ENCODE measurements at places on chromosomes 7 and 10.

- DNase-seq, result no peak
Observed at GRCh38 chr7:134885967-134886352, 100.3 kb upstream of the AGBL3 start.

DNA sequence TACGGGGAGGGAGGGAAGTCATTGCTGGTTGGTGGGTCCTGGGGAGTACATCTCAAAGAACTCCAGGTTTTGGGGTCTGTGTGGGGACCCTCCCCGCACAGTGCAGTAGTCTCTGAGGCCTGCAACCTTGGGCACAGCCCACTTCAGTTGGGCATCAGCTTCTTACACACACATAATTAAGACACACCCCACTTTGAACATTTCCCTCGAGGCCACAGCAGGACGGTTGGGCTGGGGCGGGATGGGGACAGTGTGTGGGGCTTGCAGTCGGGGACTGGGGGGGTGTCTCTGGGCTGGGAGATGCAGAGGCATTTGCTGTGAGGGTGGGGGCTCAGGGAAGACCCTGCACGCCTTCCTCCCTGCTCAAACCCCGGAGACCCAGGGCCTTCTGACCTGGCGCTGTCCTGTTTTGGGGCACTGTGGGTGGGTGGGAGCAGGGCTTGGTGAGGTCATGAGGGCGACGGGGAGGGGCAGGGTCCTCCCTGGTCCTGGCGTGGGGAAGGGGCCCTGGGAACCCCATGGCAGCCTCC, 1.3 kb downstream of the LFNG start:
- no peak for DNase-seq

- DNase-seq, result no peak
Observed at GRCh38 chr7:105403128-105403527, 14.4 kb upstream of the SRPK2 start.

DNA sequence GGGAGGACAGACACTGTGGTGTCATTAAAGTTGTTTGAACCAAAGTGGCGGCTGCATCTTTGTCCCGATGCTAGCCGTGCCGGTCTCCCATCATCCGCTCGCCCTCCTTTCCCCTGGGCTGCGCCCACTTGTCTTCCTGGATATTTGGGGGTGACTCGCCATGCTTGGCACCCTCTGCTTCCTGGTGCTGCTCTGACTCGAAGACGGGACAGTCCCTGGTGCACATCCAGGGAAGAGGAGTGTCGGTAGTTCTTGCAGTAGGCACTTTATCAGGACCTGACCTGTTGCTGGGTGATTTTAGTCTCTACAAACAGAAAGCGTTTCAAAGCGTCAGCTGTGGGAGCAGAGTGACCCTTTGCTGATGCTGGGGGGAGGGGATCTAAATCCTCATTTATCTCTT, 68.3 kb upstream of the DNAJB6 start:
- no peak for DNase-seq

DNA sequence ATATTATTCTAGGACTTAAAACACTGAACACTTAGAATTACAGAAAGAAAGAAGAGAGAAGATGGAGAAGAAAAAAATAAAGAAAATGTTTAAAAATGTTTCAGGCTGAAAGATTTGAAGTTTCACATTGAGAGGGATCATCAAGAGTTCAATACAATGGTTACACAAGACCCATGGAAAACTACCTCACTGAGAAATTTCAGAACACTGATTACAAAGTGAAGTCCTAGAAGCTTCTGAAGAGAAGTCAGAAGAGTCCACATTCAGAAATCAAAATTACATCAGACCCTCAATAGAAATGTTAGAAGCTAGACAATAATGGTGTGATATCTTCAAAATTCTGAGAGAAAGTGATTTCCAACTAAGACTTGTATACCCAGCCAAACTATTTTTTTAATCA, 196.1 kb downstream of the MACC1 start:
- no peak for DNase-seq

- DNase-seq, result peak; percentile 97
Observed at GRCh38 chr10:75662715-75663114, 231.3 kb downstream of the LRMDA start.

GRCh38 chr7:100342765-100343164, 15.2 kb upstream of the PILRB start:
- no peak for DNase-seq

GRCh38 chr7:94813917-94814316, 93.5 kb upstream of the PPP1R9A start:
- DNase-seq, result no peak

DNA sequence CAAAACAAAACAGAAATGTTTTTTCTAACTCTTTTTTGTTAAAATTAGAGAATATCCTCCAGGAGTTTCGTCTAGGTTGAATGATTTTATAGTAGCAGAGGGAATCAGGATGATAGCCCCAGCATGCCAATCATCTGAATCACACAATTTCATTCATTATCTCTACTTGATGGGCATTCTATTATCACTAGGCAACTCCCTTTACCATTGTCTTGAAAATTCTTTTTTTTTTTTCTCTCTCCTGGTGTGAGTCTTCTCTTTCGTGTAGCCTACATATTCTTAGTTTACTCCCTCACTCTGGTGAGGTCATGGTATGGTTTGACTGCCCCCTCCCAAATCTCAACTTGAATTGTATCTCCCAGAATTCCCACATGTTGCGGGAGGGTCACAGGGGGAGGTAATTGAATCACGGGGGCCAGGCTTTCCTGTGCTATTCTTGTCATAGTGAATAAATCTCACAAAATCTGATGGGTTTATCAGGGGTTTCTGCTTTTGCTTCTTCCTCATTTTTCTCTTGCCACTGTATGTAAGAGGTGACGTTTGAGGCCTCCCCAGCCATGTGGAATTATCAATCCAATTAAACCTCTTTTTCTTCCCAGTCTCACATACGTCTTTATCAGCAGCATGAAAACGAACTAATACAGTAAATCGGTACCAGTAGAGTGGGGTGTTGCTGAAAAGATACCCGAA, 105.0 kb downstream of the OTUD1 start:
- no peak for DNase-seq

- DNase-seq, result no peak
Observed at GRCh38 chr10:78403781-78404180, 370.1 kb downstream of the RPS24 start.

- no peak for DNase-seq
Observed at GRCh38 chr7:1698951-1699350, 28.9 kb downstream of the ELFN1 start.

DNA sequence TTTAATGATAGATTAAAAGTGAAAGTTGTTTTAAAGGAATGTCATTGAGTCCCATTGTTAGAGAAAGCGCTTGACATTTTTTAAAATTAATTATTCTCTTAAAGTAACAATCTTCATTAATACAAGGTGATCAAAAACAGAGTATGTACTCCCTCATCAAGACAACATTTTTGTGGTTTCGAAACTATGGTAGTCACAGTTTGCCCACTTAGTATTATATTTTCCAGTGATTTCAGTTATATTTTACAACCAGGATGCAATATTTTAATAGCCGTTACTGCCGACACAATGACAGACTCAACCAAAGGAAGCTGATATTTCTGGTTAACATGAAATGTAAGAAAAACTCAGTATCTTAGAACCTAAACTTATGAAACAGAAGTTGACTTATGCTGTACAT, 31.3 kb downstream of the MKX start:
- no peak for DNase-seq

GRCh38 chr7:159026271-159027055, 118.2 kb downstream of the VIPR2 start:
- DNase-seq, result no peak

DNA sequence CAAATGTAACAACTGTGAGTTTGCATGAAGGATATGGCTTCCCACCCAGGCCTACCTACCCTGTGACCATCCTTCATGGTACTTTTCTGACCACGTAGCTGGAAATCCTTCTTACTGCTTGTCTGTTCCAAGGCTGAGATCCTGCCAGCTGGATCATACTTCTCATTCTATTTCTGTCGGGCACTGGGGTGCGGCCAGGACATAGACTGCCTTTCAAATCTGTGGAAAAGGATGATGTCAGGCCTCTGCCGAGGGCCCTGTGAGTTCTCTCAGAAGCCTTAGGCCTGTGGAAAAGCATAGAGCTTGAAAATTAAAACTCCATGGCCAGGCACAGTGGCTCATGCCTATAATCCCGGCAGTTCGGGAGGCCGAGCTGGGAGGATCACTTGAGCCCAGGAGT, 10.0 kb downstream of the VWC2 start:
- DNase-seq, result no peak

GRCh38 chr10:44843484-44843883, 67.7 kb upstream of the TMEM72 start:
- DNase-seq, result no peak

GRCh38 chr10:131833013-131833412, 67.8 kb upstream of the PPP2R2D start:
- no peak for DNase-seq

GRCh38 chr7:27677912-27678612, 15.4 kb upstream of the HIBADH start:
- DNase-seq, result peak; percentile 87

DNA sequence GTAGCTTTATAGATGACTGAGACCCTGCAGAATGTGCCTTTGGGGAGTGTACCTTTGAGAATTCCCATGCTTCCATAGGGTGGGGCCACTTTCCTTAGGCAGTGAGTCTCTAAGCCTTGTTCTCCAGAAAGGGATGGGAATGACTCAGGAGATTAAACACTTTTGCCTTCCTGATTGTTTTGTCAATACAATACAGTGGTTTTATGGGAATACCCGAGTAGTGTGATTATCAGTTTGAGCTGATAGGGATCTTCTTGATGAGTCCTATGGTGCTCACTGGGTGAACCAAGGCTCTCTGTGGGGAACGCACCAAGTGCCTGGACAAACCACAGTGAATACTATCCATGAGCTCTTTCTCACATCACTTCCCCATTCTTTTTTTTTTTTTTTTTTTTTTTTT, 6.3 kb downstream of the MYOF start:
- DNase-seq, result no peak

DNA sequence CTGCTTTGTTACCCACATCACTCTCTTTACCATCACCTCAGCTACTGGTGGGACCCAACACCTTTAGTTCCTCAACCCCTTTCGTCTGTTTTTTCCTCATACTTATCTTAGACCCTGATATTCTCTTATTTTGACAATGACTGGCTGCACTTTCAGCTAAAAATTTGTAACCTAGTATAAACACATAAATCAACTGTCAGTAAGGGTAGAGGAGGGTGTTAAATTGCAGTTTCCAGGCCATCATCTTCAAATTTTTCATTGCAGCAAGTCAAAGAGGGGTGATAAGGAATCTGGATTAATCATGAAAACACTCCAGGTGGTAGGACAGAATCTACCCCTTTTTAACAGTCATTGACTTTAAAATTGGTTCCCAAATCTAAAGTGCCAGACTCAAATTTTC, 27.9 kb downstream of the SEMA3D start:
- DNase-seq, result no peak

DNA sequence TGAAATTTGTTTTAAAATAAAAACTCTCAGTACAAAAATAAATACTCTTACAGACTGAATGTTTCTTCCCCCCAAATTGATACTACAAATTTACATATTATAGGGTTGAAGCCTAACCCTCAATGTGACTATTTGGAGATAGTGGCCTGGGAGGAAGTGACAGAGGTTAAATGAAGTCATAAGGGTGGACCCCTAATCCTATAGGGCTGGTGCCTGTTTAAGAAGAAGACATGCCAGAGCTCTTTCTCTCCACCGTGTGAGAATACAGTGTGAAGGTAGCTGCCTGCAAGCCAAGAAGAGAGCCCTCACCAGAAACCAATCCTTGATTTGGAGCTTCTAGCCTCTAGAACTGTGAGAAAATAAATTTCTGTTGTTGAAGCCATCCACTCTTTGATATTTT, 67.6 kb downstream of the MCU start:
- DNase-seq, result no peak

DNA sequence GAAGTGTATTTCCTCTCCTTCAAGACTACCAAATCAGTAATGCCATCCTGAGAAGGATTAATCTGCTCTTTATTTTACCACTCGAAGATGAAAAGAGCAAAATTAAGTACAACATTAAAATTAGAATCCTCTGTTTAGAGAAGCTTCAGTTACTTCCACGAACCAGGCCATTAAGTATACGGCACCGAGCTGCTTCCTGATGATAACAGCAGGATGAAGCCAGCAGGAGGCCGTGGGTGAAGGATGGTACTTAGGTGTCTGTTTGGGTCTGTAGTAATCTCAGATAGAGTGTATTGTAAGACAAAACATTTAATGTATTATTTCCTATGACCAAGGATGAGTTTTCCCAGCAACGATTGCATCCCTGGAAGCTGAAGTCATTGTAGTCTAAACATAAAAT, 362.8 kb downstream of the SFMBT2 start:
- DNase-seq, result no peak

DNA sequence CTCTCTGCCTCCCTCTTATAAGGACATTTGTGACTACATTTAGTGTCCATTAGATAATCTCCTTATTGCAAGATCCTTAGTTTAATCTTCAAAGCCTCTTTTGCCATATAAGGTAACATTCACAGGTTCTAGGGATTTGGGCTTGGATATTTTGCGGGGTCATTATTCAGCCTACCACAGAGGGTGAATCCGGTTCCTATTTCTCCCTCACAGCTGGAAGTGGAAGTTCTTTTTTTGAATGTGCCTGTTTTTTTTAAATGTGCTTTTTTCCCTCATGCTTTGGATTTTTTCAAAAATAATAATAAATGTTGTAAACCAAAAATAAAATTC, 17.1 kb upstream of the FAM221A start:
- no peak for DNase-seq

DNA sequence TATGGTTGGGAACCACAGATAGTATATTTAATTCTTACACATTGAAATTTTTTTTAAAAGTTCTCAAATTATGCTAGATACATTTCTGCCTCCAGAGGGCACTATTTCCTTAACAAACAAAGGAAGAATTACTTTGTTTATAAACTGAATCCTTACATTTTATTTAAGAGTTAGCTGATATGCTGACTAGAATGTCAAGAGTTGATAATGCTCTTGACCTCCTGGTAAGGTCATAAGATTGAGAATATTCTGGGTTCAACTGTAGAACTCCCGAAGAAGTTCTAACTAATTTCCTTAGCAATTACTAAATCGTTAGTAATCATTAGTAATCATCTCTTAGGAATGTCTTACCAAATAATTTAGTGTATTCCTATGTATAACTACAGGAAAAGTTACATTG, 95.3 kb upstream of the CYP26C1 start:
- DNase-seq, result no peak

DNA sequence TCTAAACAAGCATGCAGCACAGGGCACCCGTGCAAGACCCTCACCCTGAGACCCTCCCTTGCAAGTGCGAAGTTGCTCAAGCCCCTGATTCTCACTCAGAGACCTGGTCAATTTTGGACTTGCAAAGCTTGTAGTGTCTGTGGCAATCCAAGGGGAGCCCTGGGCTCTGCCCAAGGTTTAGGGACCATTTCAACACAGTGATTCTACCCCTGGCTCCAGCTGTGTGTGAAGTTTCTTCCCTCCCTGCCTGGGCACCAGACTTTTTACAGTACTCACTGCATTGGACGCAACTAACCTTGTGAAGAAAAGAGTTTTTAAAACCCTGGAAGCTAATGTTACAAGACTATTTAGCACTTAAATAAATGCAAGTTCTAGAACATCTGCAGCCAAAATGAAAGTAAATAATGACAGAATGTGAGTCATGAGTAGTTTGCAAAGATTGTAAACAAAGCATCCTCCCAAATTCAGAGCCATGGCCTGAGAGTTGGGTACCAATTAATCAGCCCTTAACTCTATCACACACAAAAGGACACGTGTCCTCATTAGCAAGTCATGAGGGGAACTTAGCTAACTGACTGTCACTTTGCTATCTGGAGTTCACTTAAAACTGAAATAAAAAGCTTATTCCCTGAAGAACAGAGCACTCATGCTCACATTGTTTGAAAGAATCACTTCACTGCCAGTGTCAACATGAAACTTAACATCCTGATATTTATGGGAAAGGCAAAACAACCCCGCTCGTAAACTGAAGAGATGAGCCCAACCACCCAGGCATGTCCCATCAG, 48.1 kb downstream of the RGS10 start:
- DNase-seq, result no peak

Data from fibroblast of skin of left biceps (primary cell).